ENCODE measurements at places on chromosomes 5 and 9.
A peak's percentile ranks its signal among the peaks of the same experiment; 100 is the strongest.

DNA sequence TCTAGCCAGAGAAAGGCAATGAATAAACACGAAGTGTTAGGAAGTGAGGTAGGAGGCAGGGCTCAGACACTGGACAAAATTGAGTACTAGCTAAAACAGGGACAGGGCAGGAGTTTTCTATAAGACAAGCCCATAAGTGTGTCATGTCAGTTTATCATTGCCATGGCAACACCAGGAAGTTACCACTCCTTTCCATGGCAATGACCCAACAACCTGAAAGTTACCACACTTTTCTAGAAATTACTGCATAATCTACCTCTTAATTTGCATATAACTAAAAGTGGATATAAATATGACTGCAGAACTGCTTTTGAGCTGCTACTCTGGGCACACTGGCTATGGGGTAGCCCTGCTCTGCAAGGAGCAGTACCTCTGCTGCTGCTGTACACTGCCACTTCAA lies 442.5 kb upstream of the COX7C start:
- DNase-seq: no peak

- no peak for DNase-seq
These were observed 9.0 kb downstream of the KIAA1958 start for GRCh38 chr9:112495614-112496013.

- DNase-seq: no peak
These were observed 16.6 kb downstream of the ARRDC3 start for GRCh38 chr5:91366551-91366950.

- DNase-seq: no peak
These were observed 209.3 kb downstream of the DAB2IP start for GRCh38 chr9:121860744-121861143.

DNA sequence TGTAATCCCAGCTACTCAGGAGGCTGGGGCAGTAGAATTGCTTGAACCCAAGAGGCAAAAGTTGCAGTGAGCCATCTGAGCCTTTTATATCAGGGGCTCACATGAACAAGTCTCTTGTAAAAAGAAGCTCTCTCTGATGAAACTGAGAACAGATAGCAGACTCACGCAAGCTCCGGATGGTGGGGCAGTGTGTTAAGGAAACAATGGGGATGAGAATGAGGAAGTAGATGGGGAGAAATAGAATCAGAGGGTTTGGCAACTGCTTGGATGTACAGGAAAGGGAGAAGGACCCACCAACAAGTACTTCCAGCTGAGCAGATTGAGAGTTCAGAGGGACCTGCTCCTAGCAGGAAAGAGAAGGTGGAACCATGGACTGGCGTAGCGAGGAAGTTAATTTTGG lies 18.6 kb downstream of the TMEM252 start:
- DNase-seq: no peak

- DNase-seq: no peak
These were observed 113.9 kb downstream of the DAB2IP start for GRCh38 chr9:121765021-121765950.

DNA sequence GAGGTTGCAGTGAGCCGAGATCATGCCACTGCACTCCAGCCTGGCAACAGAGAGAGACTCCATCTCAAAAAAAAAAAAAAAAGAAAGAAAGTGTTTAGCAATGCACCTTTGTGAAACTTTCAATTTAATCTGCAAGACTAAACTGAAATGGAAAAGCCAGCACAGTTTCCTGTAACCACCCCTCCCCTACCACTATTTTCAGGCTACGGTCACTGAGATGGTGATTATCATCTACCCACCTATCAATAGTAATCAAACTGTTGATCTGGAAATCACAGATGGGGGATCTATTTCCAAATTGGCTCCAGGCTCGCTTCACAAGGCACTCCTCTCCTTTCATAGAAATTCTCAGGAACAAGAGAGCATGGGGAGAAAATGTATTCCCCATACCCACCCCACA lies 30.6 kb upstream of the IL7R start:
- no peak for DNase-seq

DNA sequence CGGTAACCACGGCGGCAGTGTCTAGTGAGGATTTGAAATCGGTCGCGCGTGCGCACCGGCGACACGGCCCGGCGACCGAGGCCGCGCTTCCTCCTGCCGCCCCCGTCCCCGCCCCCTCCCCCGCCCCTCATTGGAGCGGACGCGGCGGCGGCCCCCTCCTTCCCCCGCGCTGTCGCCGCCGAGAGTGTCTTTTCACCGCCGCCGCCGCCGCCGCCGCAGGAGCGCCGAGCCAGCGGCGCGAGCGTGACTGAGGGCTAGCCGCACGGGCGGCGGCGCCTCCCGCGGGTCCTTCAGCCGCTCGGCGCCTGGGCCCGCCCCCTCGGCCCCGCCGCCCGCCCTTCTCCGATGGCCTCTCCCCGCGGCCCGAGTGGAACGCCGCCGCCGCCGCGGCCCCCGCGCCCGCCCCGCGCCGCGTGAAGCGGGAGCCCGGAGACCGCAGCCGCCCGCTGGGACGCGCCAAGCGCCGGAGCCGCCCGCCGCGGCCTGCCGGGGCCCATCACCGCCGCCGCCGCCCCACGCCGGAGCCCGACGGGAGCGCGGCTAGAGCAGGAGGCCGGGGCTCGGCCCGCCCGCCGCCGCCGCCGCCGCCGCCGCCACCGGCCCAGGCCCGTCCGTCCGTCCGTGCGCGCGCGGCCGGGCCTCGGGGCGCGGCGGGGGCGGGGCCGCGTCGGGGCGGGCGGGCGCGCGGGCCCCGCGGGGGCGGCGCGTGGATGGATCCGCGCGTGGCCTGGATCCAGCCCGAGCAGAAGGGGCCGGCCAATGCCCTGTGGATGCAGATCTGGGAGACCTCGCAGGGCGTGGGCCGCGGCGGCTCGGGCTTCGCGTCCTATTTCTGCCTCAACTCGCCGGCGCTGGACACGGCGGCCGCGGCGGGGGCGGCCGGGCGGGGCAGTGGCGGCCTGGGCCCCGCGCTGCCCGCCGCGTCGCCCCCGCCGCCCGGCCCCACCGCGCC lies at the start of gene TENT4A:
Gene TENT4A (plus strand): TSS at position 159 of the 952 bp plus-strand sequence. CDS start 552 bp downstream, at position 711.
- DNase-seq: peak; percentile 98

DNA sequence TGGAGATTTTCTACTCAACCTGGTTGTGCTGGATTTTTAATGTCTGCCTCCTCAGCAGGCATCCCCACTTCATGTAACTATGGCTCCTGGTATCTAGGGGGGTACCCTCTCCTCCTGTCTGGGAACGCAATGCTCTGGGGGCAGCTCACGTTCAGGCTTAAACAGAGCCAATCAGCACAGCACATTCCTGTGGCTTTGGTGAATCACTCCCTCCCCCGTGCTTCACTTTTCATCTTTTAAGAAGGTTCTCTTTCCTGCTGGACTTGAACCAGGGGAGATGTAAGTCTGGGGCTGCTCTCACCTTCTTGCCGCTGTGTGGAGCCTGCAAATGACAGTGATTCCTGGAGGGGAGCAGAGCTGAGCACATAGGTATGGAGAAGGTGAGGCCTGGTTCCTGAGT lies 101.2 kb downstream of the MSX2 start:
- DNase-seq: no peak

DNA sequence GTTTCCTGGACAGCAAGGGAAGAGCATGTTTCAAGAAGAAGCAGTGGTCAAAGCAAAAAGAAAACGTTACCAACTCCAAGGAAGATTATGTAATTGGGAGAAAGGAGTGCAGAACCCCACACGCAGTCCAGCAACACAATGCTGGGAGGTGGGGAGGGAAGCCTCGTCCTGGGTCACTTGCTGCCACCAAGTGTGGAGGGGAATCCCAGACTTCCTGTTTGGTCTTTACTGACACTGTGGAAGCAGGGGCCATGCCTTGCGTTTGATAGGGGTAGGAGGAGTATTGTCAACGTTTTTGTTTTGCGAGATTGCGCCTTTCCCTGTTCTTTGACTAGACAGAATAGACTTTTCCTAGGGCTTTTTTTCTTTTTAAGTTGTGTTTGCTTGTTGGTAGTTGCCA lies 421.0 kb downstream of the KDM4C start:
- DNase-seq: no peak

DNA sequence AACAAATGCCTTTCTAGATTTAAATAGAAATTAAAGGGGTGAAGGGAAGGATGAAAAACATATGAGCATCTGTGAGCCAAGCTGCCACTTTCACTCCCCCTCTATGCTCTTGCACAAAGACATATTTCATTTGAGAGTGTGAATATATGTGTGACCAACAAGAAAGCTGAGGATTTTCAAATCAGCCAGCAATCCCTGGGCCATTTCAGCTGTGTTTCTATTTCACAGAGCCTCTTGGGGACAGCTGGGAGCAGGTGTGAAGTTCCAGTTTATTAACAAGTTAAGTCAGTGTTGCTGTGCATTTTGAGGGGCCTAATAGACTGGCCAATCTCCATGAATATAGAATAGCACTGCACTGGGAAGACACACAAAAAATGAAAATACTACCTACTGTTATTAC lies 248.7 kb upstream of the RGMB start:
- no peak for DNase-seq

GRCh38 chr9:29659014-29659413 lies 2085.7 kb upstream of the C9orf72 start:
- no peak for DNase-seq

DNA sequence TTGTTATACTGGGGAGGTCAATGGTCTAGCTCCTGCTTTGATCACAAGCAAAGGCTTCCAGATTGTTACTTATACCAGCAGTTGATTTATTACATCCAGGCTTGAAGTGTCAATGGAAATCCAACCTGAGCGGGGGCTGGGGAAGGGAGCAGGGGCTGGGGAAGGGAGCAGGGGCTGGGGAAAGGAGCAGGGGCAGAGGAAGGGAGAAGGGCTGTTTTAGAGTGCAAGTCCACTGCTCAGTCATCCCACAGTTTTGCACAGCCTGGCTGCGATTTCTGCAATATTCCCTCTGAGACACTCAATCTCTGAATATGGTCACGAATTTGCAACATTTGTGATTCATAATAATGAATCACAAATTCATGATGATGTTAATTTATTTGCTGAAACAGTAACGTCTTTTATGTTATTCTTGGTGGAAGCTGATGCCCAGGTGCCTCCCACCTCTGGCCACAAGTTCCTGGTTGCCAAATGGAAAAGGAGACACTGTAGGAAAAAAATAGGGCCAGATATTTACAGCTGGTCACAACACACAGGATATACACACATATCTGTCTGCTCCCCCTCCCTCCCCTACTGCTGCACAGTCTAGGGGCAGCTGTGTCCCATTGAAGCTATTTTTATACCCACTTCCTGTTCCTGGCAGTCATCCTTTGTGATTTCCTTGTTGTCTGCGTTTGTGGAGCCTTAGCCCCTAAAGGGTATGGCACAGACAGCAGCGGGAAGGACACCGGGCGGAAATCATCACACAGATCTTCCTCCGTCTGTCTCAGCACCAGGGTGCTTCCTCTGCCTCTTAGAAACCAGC lies 325.1 kb downstream of the GADD45G start:
- no peak for DNase-seq

- no peak for DNase-seq
These were observed 184.7 kb downstream of the MAPKAP1 start for GRCh38 chr9:125522328-125522725.

- no peak for DNase-seq
These were observed 99.0 kb downstream of the RALGPS1 start for GRCh38 chr9:127013597-127013996.

DNA sequence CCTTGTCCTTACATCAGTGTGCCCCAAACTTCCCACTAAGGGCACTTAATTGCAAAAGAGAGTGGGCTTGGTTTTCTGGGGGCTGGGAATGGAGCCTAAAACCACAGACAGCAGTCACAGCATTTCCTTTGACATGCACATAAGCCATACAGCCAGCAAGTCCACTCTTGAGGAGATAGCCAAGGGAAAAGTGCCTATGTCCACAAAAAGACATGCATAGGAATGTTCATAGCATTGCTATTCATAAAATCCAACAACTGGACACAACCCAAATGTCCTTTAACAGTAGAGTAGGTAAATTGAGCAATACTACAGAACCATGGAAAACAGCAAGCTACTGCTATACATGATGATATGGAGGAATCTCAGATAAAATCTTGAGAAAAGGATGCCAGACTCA lies 11.7 kb upstream of the FAT2 start:
- no peak for DNase-seq

GRCh38 chr5:100273846-100274580 lies 261.2 kb upstream of the FAM174A start:
- no peak for DNase-seq

- DNase-seq: no peak
These were observed 121.7 kb downstream of the ICE1 start for GRCh38 chr5:5544094-5544663.

DNA sequence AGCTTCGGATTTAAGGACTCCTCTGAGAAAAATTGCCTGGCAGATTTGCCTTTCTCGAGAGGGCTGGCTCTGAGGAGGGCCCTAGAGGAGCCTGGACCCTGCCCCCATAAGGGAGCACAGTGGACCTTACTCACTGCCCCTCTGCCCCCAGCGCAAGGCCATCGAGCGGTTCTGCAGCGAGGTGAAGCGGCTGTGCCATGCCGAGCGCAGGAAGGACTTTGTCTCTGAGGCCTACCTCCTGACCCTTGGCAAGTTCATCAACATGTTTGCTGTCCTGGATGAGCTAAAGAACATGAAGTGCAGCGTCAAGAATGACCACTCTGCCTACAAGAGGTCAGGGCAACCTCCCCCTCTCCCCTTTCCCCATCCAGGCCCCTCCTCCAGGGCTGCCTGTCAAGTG lies 34.6 kb downstream of the CYFIP2 start:
- DNase-seq: no peak

DNA sequence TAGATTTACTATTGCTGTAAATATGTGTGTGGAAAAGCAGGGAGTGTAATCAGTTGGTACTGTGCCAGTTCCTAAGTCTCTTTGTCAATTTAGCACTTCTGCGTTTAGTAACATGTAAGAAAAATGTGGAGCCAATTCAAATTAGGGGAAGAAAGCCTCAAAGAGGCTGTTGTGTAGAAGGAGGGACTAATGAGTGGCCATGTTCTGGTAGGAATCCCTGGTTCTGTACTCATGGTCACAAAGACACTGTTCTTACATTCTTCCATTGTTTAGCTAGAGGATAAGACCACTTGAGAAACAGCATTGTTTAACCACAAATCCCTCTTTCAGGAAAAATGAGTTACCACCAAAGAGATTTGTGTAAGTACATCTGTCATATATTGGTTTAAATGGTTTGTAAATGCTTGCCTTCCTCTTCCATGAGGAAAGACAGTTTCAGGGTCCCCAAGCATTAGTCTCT lies 14.9 kb downstream of the ARHGEF28 start:
- no peak for DNase-seq

- peak; percentile 51 for DNase-seq
These were observed 66.9 kb downstream of the CTSL start for GRCh38 chr9:87792831-87793288.

- no peak for DNase-seq
These were observed 75.3 kb downstream of the COL23A1 start for GRCh38 chr5:178514851-178515418.

Measured in GM10248 (cell line).